ENCODE measurements at places on chromosomes 13 and 19.

GRCh38 chr19:679418-680286, 3.5 kb downstream of the FSTL3 start:
- peak; percentile 83 for DNase-seq

GRCh38 chr19:52936151-52936953, 13.1 kb upstream of the ZNF888 start:
- DNase-seq: no peak

- DNase-seq: no peak
These were observed 225.7 kb downstream of the LMO7 start for GRCh38 chr13:75861786-75862185.

DNA sequence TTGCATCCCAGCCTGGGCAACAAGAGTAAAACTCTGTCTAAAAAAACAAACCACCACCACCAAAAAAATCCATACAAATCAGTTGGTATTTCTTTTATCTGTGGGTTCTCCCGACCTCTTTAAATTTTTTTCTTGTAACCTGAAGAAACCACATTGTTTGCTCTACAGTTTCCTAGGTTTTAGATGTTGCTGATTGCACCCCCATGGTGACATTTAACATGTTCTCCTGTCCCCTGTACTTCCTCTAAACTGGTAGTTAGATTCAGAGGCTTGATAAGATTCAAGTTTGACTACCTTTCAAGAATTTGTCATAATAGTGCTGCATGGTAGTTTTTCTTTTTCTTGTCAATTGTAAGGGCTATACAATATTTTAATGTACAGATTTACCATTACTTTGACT, 24.0 kb downstream of the ALG5 start:
- DNase-seq: no peak

- no peak for DNase-seq
These were observed 78.9 kb upstream of the FLT1 start for GRCh38 chr13:28573595-28574373.

DNA sequence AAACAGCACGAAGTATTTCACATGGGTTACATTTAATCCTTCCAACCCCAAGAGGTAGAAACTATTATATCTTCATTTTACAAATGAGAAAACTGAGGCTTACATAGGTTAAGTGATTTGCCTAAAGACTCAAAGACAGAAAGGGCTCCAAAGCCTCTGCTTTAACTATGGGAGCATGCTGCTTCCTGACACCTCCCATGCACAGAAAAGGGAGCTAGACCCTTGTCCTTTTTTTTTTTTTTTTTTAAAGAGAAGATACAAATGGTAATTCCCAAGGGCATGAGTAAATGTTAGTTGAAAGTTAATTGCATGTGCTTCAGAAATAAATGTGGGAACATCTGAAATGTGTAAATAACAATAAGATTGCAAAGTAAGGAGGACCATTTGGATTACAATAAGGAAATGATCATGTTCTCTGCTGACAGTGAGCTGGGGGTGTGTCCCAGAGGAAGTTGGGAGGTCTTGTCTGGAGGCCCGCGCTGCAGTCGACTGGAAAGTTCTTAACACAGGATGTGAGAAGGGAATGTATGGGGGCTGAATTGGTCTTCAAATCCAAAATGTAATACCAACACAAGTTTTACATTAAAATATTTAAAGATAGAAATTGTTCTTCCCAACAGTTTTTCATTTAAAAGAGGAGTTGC, 500.3 kb downstream of the KLF12 start:
- no peak for DNase-seq

DNA sequence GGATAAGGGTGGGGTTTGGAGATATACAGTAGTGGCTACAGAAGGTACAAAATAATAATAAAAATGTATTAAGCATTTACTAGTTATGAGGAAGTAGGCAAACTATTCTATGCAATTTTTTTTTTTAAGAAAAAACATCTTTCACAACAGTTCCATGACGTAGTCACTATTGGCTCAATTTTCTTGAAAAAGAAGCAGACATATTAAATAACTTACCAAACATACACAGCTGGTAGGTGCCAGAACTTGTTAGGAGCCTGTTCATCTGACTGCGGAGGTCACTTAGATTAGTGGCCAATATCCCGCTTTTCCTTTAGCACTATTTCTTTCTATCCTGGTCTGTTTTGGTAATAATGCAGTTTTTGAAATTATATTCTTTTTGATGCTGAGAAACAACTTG, 593.5 kb downstream of the KCTD12 start:
- DNase-seq: no peak

DNA sequence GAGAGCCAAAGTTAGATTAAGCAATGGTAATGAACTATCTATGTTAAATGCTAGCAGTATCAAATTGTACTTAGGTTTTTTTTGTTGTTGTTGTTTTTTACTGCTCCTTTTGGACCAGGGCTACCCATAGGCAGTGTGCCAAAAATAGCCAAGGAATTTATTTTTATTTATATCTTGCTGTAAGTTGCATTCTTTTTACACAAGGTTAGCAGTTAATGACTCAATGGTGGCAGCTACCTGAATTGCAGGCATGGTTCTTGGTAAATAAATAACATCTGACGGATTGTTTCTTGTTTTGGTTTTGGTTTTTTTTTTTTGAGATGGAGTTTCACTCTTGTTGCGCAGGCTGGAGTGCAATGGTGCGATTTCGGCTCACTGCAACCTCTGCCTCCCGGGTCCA, 194.8 kb upstream of the TSC22D1 start:
- no peak for DNase-seq

DNA sequence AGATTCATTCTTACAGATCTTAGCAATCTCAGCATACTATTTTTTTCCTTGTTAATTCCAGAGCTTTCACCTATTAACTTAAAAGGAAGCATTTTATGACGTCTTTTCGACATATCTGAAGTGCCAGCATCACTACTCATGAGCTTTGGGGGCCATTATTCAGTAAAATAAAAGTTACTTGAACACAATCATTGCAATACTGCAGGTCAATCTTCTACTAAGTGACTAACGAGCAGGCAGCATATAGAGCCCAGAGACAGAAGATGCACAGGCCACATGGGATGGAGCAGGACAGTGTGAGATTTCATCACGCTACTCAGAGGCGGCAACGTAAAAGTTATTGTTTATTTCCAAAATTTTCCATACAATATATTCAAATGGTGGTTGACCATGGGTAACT, 382.6 kb downstream of the PCDH9 start:
- no peak for DNase-seq

DNA sequence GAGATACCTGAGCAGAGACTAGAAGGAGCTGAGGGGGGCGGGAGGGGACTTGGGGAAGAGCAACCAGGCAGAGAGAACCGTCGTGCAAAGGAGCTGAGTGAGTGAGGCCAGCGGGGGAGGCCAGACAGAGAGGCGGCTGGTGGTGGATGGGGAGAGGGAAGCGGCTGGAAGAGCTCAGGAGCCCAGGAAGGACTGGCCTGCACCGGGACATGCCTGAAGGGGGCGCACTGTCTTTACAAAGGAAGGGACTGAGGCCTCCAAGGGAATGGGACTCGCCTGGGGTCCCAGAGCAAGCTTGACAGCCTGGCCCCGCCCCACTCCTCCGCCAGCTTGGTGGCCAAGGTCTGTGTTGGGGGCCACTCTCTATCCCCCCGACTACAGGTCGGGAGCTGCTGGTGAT, 14.9 kb downstream of the ONECUT3 start:
- no peak for DNase-seq

GRCh38 chr13:88369866-88370265, 698.7 kb downstream of the SLITRK5 start:
- no peak for DNase-seq

DNA sequence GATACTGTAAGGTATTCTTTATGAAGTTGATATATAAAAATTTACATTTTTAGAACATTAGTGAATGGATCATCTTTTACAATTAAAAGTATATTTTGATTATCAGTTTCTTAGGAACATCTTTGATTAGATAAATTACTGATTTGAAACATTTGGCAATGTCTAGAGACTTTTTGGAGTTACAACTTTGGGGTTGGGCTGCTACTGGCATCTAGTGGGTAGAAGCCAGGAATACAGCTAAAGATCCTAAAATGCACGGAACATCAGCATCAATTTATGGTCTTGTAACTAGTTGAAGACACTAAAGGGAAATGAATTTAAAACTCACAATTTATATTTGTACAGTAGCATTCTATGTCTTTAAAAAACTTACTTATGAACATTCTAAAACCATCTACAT, 19.9 kb downstream of the POMP start:
- DNase-seq: no peak

- no peak for DNase-seq
These were observed 41.6 kb upstream of the C1QTNF9 start for GRCh38 chr13:24267801-24268200.

GRCh38 chr13:91155512-91156114, 191.9 kb upstream of the MIR17HG start:
- DNase-seq: no peak

DNA sequence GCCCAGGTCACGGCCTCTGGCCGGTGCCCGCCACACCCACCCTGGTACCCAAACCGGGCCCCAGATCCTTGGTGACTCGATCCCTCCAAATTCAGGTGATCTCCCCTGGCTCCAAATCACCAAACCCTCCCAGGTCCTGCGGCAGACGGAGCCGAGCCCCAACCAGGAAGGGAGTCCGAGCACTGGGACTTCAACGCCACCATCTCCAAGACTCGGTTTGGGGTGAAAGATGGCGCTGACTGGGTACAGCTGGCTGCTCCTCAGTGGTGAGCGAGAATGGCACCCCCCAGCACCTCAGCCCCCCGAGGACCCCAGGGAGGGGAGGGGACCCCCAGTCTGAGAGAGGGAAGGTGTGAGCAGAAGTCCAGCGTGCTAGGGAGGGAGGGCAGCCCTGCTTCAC, 2.3 kb downstream of the CEACAM16 start:
- no peak for DNase-seq

- DNase-seq: no peak
These were observed 5.9 kb downstream of the LSM14A start for GRCh38 chr19:34178274-34178610.

DNA sequence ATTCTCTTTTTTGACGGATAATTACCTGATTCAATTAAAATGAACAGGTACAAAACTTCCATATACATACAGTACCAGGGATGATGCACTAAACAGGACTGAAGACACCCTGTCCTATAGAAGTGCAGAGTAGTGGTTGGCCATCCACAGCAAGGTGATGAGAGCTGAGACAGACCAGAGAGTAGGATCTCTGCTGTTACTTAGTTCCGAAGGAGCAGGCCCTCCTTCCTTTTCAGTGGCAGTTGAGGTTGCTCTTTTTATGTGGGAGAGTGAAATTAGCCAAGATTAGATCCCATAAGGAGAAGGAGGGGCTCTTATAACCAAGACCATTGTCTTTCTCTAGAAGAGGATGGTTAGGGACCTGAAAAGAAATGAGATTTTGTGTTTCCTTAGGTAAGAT, 4.0 kb downstream of the PDS5B start:
- no peak for DNase-seq

DNA sequence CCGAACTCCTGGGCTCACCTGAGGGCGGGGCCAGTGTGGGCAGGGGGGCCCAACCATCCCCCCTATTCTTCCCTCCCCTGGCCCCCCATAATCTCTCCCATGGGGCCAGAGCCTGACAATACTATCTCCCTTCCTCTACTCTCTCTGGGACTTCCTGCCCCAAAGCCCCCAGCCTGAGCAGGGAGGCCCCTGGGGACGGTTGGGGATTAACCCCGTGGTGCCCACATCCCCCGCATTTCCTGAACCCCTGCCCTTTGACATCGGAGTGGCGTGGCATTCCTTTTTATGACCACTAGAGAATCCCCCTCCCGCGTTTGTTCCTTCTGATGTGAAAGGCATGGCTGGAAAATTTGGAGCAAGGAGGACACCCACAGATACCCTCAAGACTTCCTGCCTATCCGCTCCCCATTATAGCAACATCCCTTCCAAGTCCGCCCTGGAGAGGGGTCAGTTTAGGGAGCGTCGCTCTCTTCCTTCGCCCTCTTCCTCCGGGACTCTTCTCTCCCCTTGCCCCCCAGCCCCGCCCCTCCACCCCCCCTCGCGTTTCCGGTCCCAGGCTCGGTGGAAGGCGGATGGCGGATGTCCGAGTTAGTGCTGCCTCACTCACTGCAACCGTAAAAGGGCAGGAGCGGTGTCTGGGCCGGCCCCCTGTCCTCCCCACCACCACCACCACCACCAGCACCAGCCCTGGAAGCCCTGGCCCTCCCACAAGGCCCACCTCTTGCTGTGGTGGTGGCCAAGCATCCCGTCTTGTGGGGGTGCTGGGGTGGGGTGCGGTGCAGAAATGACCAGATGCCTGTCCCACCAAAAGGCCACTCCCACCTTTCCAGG, 1.8 kb downstream of the VASP start:
- peak; percentile 84 for DNase-seq

- no peak for DNase-seq
These were observed 29.0 kb upstream of the CEBPG start for GRCh38 chr19:33344573-33344925.

DNA sequence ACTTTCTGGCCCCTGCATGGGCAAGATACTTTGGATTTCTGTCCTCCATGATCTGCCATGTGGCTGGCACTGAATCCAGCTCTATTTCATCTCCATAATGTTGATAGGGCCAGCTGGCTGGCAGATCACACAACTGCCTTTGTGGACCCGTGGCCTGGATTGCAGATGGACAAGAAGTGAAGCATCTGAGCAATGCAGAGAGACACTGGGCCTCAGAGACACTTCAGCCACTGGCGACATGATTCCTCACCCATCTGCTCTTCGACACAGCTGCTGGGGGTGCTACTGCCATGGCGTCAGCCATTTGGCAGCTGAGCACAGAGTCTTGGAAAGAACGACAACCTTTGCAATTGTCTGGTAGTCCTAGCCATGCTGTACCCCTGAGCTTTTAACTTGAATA, 79.5 kb upstream of the MYO16 start:
- no peak for DNase-seq

DNA sequence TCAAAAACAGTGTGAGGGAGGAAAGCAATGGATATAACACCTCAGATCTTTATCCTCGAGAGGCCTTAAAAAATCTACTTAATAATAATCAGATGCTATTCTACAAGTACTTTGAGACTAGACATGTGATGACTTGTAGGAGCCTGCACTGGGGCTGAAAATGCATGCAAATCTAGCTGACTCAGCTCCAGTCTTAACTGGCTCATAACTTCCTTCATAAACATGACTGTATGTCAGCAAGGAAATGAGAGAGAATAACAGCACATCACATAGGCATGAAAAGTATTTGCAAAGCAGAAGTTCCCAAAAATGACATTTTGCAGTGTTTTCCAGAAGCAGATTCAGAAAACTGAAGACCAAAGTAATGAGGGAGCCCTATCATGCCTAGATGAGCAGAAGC, 38.1 kb downstream of the PSG5 start:
- no peak for DNase-seq

DNA sequence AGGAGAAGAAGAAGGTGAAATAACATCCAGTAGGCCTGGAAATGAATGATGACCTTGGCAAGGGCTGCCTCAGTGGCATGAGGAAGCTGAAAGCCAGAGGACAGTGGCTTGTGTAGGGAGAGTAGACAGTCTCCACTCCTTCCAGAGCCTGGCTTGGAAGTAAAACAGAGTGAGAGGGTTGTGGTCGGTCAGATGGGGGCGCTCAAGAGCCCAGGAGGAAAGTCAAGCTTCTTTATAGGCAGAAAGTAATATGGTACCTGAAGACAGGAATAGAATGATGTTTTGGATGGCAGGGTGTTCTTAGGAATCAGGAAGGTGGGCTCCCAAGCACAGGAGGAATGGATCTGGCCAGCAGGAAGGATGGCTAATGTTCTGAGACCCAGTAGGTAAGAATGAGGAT, 75.1 kb upstream of the TSC22D1 start:
- no peak for DNase-seq

- DNase-seq: no peak
These were observed 88.7 kb downstream of the SLC10A2 start for GRCh38 chr13:102977471-102977870.

Data from Right ventricle myocardium superior (tissue), 1 donor.